ENCODE measurements at places on chromosomes 7 and 10. TPM values are rescaled to one million over a fixed set of nuclear protein-coding genes. Genes with fewer than 3 reads are reported as not detected.

TRPV6 gene
- total RNA-seq, result not detected

PLEKHS1 gene
- not detected for total RNA-seq

R3HCC1L gene
- 17.6 TPM for total RNA-seq

GRCh38 chr7:21562385-21562784 lies 19.5 kb downstream of the DNAH11 start:
- no peak for DNase-seq

DNA sequence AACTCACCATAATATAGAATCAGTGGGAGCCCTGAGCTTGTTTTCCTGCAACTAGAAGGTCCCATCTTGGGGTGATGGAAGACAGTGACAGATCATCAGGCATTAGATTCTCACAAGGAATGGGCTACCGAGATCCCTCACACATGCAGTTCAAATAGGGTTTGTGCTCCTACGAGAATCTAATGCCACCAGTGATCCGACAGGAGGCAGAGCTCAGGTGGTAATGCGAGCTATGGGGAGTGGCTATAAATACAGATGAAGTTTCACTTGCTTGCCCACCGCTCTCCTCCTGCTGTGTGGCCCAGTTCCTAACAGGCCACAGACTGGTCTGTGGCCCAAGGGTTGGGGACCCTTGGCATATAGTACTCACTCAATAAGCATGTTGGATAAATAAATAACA lies 93.4 kb downstream of the POU6F2 start:
- DNase-seq, result no peak

- DNase-seq, result no peak
Measured at GRCh38 chr10:17660921-17661320, 17.0 kb downstream of the STAM start.

DNA sequence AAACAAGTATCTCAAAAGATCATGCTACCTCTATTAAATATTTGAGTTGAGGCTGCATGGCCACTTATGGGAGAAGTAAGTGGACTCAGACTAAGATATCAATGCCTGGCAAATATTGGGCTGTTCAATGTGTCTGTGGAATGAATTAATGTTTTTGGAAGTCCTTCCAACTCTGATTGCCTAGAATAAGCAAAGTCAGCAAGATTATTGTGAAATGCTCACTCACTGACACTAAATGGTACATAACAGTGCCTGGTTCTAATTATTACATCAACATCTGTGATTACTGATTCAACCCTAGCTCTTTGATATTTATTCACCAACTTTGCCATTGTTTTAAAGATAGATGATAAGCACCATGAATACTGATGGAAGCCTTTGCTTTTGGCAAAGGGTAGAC lies 45.5 kb upstream of the HDAC9 start:
- DNase-seq, result no peak

Measured in activated CD4-positive, alpha-beta T cell treated with anti-CD3 and anti-CD28 coated beads, Interleukin-2, amount 10 ng/mL, durations not matched to agents 24 days and 14 days (primary cell).